ENCODE measurements at places on chromosomes 11 and 22.

DNA sequence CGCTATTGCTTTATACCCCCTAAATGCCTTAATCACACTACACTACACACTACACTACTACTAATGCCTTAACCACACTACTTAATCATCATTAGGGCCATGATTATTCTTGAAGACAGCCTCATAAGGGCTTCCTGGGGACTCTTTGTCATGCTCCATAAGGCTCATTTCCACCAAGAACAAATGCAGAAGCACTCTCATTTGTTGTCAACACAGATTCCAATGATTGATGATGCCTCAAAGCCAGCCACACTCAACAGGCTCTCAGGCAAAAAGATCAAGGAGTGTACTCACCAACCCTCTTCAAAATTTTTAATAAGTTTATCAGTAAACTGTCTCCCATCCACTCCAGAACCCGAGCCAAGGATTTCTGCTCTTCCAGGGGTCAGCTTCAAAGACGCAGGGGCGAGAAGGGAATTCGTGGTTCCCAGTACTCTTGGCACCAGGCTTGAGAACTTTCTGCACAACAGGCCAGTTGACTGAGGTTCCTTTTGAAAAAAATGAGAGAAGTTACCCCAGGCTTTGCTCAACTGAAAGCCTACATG lies 204.7 kb upstream of the GUCY1A2 start:
- no peak for DNase-seq

- no peak for DNase-seq
Measured at GRCh38 chr11:71284525-71285092, 32.2 kb upstream of the SHANK2 start.

- DNase-seq = peak; percentile 93
Measured at GRCh38 chr11:32420937-32421901, 14.1 kb downstream of the WT1 start.

DNA sequence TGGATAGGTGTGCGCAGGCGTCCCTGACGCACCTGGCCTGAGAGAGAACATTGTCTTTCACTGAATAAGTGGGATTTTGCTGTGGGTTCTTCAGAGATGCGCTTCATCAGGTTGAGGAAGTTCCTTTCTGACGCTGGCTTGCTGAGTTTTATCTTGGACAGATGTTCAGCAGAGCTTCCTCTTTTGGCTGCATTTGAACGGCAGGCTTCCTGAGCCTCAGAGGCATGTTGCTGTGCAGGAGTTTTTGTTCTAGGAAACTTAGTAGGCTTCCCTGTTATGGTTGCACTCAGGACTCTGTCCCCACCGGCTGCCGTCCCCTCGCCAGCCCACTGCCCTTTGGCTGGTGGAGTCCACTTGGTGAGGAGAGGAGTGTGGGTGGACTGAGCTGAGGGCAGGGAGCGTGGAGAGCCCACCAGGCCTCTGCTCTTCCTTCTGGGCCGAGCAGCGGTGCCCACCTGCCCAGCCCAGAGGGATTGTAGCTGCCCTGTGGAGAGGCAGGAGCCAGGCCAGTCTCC lies 17.2 kb downstream of the FRMD8 start:
- DNase-seq = peak; percentile 60

GRCh38 chr11:94553938-94554337 lies 10.2 kb downstream of the FUT4 start:
- DNase-seq = peak; percentile 17

DNA sequence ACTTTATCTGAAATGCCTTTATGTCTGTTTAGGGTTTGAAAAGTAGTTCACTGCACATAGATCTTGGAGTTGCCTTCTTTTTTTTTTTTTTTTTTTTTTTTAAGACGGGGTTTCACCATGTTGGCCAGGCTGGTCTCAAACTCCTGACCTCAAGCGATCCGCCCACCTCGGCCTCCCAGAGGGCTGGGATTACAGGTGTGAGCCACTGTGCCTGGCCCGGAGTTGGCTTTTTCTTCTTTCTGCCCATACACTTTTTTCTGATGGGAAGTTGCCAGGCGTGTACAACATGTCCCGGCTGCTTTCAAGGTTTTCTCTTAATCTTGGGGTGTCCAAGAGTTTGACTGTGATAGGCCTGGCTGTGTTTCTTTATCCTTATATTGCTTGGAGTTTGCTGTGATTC lies 12.9 kb upstream of the GNB1L start:
- DNase-seq = no peak

DNA sequence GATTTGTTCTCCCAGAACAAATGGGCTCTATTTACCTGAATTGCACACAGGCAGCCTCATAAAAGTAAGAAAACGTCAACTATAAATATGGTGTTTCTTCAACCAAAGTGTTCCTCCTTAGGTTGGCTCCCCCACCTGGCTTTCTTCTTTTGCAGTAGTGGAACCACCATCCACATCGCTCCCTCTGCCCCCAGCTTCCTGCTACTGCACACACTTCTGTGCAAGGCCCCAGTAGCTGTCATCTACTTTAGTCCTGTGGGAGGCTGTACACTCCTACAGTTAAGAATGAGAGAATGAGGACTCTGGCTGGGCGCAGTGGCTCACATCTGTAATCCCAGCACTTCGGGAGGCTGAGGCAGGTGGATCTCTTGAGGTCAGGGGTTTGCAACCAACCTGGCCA lies 89.5 kb downstream of the BMAL1 start:
- DNase-seq = no peak

GRCh38 chr11:10638316-10638925 lies 55.1 kb downstream of the IRAG1 start:
- no peak for DNase-seq

- DNase-seq = no peak
Measured at GRCh38 chr11:16796311-16796710, 57.9 kb downstream of the C11orf58 start.

- no peak for DNase-seq
Measured at GRCh38 chr11:123145661-123146060, 49.4 kb downstream of the CLMP start.

DNA sequence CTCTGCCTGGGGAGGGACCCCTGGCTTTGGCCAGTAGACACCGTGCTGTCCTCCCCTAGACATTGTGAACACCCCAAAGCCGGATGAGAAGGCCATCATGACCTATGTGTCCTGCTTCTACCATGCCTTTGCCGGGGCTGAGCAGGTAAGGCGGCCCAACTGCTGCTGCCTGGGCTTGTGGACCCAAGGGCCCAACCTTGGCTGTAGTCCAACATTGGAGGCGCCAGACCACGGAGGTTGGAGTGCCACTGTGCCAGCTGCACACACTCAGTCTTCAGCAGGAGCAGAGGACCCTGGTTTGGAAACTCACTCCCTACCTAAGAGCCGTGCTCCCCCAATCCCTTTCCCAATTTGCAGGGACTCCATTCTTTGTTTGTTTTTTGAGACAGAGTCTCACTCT lies 9.4 kb downstream of the ACTN3 start:
- DNase-seq = no peak

- no peak for DNase-seq
Measured at GRCh38 chr11:20457934-20458680, 70.6 kb downstream of the PRMT3 start.

- no peak for DNase-seq
Measured at GRCh38 chr22:29138556-29139305, 65.9 kb downstream of the KREMEN1 start.

GRCh38 chr11:95911369-95911759 lies 12.5 kb downstream of the MTMR2 start:
- no peak for DNase-seq

DNA sequence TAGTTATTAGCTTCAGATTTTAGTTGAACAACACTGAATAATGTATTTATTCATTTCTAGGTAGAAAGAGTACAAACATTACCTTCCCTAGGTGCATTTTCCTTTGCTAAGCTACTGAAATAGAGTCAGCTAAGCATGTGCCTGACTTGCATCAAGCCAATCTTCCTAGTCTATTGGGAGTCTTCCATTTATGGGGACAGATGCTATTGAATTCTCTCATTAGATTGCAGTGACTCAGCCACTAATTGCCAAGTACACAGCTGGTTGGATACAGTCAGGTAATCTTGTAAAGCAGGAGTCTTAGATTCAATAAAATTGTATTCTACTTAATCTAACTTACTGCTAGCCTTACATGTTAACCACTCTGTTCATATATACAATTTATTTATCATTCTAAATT lies 55.2 kb upstream of the RPS13 start:
- no peak for DNase-seq

DNA sequence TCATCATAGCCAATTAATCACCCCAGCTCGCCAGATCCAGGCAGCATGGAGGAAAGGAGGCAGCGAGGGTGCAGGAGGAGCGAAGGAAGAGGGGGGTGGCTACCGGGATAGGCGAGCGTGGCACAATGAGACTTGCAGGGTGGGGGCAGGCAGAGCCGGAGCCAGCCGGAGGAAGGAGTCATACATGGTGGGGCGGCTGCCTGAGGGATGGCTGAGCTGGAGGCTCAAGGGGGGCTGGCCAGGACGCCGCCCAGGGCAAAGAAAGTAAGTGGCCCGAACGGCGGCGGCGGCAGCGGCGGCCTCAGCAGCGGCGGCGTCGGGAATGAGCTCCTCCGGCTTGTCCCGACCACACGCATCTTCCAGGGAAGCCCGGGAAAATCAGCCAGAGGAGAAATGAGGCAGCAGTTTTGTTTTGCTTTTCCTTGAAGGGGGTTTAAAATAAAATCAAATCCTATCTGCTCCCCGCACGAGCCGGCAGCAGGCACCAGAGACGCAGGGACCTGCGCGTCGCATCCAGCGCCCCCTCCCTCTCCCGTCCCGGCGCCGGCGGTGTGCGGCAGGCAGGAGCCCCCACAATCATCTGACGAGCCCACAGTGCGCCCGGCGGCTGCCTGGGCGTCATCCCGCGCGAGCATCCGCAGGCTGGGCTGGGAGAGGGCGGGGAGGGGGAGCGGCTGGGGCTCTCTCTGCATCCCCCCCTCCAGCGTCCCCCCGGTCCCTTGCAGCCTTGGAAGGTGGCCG lies 263.6 kb downstream of the CTTN start:
- no peak for DNase-seq

- peak; percentile 88 for DNase-seq
Measured at GRCh38 chr22:46239261-46240048, 10.6 kb downstream of the CDPF1 start.

GRCh38 chr11:117663821-117664220 lies 133.2 kb downstream of the DSCAML1 start:
- no peak for DNase-seq

DNA sequence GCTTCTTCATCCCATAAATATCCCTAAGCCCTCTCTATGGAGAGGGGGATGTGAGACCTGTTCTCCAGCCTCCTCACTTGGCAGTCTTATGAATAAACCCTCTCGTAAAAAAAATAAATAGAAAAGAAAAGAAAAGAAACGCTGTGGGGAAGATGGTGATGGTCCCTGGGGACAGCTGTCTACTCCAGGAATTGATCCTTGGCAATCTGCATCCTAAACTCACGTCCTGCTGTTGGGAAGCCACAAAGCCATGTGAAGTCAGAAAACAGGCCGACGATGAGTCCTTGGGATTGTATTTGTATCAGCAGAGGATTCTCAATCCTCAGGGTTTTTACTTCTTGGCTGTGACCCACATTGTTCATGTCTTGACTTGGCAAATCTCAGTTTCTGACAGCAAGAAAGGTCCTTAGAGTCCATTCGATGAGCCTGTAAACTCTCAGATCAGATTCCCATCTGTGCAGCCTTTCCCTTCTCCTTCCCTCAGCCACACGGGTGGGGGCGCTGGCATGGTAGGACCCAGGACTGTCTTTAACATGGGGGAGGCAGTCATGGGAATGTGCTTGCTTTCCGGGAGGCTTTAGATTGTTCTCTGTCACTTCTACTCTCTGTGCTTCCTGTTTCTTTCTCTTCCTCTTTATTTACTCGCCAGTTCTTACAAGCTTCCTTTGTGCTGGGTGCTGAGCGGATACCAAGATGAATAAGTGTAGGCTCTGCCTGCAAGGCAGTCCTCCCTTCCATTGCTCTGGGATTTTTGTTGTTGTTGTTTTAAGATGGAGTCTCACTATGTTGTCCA lies 24.9 kb downstream of the TCP11L1 start:
- no peak for DNase-seq

DNA sequence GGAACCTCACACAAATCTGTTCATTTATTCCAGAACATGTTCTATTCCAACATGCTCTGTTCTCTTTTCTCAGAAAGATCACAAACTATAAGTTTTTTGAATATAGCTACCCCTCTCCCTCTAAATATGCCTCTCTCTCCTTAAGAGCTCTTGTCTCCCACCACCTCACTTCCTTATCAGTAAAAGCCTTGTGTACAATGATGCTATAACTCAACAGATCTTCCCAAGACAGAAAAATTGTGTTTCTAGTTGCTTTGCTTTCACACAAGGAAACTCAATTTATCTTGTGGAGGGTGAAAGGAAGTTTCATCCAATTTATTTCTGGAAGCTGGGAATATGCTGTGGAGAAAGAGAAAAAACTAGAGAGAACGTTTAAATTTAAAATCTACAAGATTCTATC lies 64.4 kb downstream of the FAM76B start:
- DNase-seq = peak; percentile 29

DNA sequence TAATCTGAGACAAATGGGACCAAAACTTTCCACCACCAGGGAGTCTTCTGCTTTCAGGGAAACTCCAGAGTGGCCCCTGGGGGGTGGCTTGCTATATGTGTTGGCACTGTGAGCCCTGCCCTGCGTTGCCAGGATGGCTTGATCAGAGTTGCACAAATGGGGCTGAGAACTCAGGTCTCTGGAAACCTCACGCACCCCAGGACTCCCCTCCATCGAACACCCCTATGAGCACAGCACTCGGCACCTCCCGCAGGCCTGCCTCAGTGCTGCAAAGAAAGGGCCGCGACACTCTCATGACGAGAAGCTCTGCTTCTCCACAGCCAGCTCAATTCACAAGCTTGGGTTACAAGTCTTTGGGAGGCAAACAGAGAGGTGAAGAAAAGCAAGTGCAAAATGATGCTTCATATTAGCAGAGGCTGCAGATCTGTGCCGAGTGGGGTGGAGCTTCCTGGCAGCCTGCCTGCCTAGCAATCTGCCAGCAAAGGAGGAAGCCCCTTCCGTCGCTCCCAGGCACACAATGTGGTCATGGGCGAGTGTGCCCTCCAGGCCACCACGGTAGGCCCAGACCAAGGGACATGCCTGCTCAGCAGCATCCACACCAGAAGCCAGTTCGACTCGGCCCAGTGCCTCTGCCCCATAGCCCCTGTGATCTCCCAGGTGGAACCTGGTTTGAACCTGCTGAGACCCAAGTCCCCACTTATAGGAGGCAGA lies 55.7 kb downstream of the MYH9 start:
- DNase-seq = peak; percentile 80

DNA sequence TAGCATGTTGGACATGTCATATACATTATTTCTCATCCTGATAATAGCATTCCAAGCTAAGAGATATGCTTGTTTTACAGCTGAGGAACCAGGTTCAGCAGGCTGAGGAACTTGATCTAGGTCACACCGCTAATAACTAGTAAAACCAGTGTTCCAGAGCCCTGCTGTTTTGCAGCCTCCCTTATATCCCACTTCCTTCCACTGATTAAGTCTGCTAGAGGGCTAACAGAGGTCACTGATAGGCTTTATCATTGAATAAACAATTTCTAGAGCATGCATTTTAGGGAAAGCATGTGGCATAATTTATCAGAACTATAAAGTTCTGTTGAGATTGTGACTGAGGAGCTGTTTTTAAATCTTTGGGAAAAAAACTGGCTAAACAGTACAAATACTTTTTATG lies 54.0 kb downstream of the UVRAG start:
- no peak for DNase-seq

DNA sequence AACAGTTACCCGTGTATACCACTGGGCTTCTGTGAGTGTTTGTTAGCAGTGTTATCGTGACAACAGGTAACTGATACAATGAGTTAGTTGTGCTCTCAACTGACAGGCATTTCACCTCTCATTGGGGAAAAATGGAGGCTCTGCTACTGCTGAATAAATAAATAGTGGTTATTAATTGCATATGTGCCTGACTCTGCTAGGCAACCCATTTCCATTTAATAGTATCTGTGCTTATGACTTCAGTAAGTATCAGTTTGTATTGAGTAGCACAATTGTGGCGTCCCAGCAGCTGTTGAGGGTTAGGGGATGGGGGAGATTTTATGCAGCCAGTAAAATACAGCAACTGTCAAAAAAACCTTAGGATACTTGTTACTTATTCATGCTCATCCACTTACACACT lies 123.4 kb upstream of the SEZ6L start:
- DNase-seq = no peak
